ENCODE measurements at places on chromosomes 4 and X.
A peak's percentile ranks its signal among the peaks of the same experiment; 100 is the strongest.

DNA sequence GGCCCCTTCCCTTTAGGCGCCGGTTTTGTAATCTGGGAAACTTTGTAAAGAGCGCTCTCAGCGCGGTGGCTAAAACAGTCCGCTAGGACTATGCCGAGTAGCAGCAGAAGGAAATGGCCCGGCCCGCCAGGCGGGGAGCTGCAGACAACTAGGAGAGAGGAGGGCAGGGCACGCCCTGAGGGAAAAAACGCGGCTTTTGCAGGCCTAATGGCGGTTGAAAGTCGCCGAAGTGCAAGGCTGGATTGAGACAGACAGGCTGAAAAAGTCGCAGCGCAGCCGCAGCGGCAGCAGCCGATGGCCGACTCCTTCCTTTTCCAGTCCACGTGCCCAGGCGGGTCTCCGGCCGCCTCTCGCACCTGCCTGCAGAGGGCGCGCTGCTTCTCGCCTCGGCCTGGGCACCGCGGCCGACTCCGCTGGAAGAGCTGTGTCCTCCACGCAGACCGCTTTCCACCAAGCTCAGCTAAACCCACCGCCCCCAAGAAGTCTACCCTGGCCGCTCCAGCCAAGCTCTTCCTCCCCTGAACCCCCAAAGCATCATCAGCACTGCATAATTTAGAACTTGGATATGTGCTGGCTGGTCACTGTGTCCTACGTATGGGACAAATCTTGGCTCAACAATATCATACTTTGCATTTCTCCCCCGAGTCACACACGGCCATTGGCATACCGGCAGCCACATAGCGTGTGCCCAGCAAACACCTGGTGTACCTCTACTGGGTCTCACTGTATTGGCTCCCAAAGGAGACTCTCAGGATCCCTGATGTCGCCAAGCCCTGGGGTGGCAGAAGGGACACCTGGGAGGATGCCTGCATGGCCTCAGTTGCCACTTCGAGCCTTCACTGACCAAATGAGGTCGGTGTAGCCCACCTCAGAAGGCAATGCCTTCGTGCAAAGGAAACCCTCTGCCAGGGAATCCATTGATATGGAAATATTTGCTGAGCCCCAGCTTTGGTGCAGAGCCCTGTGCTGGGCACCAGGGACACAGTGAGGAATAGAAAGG is 14.5 kb downstream of the SLC25A5 start:
- DNase-seq = peak; percentile 74

GRCh38 chr4:1479454-1479853 is 73.2 kb upstream of the NKX1-1 start:
- peak; percentile 26 for DNase-seq

DNA sequence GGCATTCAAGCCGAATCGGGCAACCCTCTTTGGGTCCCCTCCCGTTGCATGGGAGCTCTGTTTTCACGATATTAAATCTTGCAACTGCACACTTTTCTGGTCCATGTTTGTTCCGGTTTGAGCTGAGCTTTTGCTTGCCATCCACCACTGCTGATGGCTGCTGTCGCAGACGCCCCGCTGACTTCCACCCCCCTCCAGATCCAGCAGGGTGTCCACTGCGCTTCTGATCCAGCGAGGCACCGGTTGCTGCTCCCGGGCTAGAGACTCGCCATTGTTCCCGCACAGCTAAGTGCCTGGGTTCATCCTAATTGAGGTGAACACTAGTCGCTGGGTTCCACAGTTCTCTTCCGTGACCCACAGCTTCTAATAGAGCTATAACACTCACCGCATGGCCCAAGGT is 13.3 kb downstream of the ACOX3 start:
- no peak for DNase-seq

DNA sequence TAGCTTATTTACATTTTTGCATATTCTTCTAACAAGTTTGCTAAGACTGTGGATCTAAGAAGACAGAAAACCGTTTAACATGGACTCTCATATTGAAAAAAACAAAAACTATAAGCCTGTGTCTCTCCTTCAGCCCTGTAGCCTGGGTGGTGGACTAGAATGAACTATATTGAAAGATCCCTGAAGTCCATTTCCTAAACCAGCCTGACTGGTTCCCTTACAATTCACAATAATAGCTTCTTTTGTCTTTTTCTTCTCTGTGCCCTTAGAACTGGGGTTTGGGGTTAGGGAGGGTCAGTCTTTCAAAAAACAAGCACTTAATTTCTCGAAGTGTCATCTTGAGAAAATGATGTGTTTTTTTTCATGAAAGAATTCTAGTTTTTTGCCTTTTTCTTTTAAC is 59.0 kb downstream of the GSTCD start:
- DNase-seq = no peak

GRCh38 chr4:114857831-114858230 is 255.6 kb downstream of the NDST4 start:
- no peak for DNase-seq

DNA sequence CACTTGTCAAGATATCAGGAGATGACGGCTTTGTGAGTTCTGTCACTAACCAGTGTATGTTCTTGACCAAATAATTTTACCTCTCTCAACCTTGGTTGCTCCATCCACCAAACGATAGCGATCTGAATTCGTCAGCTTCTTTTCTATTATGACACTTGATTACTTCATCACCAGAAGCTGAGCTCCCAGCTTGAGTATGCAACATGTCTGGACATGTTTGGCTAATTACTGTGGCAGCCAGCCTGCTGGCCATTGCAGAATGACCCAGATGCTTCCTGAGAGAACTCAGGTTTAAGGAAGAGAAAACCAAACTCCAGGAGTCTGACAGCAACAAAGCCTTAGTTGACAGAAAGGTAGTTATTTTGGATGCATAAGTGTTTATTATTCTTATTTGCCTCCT is 46.4 kb upstream of the PARM1 start:
- DNase-seq = no peak

DNA sequence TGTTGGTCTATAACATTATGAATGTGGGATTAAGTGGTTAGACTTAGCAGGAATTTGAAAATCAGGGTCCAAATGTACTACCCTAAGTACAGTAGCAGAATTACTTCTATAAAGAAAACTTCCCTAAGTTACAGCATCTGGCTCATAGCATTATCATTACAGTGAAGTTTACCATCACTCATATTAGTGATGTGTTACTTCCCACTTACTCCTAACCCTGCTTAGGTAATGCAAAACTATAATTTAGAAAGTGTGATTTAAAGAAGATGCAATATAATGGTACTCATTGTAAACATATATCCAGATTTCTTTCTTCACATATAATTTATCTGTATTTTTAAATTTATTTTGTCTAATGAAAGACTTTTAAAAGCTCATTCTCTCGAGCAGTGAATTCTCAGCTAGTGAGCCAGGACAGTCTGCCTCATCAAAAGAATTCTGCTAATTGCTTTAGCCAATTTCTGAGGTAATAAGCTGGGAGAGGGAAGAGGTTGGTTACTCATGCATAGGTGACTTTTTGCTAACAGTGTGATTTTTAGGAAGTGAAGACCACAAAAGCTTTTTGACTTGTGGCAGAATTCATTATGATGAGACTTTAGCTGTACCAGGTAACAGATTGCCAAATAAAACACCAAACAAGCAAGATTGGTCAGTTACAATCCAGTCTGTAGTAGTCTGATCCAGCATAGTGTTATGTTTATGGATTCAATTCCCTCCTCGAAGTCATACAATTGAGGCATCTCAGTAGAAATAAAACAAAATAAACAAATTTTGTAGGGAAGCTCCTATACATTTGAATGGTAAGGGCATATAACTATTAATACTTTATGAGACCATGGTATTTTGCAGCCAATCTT is 21.0 kb downstream of the PLS3 start:
- DNase-seq = no peak

- no peak for DNase-seq
Observed at GRCh38 chr4:73523126-73523525, 41.6 kb downstream of the AFM start.

DNA sequence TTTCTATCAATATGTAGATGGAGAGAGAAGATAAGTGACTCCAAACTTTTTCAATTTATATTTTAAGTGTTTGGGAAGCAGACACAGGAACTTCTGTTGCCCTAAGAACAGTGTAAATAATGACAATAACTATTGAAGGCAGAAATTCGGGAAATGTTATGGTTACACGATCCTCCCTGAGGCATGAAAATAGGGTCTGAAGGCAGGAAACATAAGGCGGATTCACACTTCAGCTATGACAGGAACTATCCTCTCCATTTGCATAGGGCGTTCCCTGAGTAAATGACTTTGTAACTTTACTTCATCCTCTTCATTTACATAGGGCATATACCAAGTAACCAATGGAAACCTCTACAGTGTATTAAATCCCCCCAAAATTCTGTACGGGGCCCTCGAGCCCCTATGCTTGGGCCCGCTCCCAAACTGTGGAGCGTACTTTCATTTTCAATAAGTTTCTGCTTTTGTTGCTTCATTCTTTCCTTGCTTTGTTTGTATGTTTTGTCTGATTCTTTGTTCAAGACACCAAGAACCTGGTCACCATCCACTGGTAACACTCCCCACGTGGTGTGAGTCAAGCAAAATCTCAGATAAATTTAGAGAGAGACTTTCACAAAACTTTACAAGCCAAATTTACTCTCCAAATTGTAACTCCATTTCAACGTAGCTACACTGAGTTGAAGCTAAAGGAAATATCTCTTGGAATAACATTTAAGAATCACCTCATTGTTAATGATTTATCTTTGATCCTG is 2504.3 kb downstream of the ARAP2 start:
- DNase-seq = no peak

- no peak for DNase-seq
Observed at GRCh38 chr4:2848449-2848848, 4.8 kb downstream of the ADD1 start.

- peak; percentile 85 for DNase-seq
Observed at GRCh38 chrX:133792198-133792953, 193.0 kb downstream of the GPC3 start.

DNA sequence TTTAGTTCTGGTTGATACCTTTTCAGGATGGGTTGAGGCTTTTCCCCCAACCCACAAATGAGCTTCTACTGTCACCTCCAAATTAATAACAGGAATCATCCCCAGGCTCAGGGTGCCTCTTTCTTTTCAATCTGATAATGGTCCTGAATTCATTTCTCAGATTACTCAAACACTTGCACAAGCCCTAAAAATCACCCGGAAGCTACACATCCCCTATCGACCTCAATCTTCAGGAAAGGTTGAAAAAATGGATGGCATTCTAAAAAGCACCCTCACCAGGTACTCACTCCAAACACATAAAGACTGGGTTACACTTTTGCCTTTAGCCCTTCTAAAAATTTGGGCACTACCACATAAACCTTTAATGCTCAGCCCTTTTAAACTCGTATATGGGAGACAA is 79.9 kb downstream of the COQ2 start:
- DNase-seq = no peak

- DNase-seq = no peak
Observed at GRCh38 chr4:38684271-38684670, 20.3 kb downstream of the KLF3 start.

DNA sequence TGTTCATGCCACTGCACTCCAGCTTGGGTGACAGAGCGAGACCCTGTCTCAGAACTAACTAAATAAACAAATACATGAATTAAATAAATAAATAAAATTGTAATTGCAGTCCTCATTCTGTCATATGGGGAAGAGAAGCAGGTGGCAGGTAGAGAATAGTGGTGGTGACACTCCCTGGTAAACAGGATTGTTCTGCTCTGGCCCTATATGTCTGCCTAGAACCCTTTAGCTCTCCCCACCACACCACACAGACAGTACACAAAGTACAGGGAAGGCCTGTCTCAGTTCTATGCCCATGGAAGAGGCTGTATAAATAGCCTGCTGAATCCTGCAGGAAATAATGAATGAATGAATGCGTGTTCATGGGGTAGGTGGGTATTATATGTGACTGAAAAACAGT is 117.7 kb downstream of the CEP135 start:
- no peak for DNase-seq

DNA sequence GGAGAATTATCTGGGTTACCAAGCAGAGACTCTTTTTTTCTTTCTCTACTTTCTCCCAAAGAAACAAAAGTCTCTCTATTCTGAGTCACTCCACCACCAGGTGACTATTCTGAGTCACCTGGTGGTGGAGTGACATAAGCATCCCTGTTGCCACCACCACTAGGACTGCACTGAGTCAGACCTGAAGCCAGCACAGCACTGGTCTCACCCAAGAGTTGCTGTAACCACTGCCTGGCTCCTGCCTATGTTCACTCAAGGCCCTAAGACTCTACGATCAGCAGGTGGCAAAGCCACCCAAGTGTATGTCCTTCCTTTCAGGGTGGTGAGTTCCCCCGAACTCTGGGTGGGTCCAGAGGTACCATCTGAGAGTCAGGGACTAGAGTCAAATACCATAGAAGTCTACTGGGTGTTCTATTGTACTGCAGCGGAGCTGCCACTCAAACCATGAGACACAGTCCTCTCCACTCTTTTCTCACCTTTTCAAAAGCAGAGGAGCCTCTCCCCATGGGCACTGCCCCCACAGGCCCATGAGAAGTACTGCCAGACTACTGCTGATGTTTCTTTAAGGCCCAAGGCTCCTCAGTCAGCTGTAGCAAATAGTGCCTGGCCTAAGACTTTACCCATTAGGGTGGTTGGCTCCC is 209.6 kb upstream of the IRS4 start:
- no peak for DNase-seq

DNA sequence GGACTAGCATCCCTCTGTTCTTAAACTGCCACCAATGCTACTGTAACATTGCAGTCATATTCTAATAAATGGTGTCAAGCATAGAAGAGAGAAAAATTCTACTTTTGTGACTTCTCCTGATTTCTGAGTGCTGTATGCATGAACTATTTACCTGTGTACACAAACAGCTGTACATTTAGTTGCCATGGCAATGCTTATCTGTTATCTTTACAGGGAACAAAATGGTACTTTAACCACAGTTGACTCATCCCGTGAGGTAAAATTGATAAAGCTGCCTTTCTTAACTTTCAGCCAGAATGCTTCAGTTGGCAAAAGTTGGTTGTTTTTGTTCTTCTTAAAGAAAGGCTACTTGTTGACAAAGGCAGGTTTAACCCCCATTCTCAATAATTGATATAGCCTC is 587.5 kb upstream of the MAGEB2 start:
- DNase-seq = no peak

DNA sequence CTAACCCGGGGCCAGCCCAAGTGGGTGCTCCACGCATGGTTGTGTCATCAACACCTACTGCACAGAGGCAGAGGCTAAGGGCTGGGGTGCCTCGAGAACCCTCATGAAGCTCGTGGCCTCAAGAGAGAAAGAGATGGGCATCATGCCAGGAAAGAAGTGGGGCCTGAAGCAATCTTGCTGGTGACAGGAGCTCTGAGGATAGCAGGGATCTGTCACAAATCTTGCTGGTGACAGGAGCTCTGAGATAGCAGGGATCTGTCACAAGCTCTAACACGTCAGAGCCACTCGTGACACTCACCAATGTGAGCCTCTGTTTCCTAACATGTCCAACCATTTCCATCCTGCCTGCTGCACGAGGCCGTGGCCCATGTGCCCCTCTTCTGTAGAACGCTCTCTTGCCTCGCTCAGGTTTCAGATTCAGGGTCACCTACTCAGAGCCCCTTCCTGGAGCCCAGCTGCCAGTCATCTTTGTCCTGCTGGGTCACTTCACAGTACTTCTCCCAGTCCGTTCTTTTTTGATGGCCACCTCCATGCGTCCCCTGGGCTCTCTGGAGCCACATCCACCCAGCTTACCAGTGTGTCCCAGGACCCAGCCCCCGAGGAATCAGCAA is 21.1 kb downstream of the PNMA6E start:
- DNase-seq = no peak

Measured in sciatic nerve (tissue), 2 donors.